Esophagus squamous epithelium (tissue), 5 donors: ENCODE measurements at places on chromosomes 6 and 20.

GRCh38 chr20:47353692-47354463 is 2.6 kb downstream of the ZMYND8 start:
- DNase-seq = no peak

GRCh38 chr20:3998998-3999397 is 16.4 kb downstream of the RNF24 start:
- no peak for DNase-seq

DNA sequence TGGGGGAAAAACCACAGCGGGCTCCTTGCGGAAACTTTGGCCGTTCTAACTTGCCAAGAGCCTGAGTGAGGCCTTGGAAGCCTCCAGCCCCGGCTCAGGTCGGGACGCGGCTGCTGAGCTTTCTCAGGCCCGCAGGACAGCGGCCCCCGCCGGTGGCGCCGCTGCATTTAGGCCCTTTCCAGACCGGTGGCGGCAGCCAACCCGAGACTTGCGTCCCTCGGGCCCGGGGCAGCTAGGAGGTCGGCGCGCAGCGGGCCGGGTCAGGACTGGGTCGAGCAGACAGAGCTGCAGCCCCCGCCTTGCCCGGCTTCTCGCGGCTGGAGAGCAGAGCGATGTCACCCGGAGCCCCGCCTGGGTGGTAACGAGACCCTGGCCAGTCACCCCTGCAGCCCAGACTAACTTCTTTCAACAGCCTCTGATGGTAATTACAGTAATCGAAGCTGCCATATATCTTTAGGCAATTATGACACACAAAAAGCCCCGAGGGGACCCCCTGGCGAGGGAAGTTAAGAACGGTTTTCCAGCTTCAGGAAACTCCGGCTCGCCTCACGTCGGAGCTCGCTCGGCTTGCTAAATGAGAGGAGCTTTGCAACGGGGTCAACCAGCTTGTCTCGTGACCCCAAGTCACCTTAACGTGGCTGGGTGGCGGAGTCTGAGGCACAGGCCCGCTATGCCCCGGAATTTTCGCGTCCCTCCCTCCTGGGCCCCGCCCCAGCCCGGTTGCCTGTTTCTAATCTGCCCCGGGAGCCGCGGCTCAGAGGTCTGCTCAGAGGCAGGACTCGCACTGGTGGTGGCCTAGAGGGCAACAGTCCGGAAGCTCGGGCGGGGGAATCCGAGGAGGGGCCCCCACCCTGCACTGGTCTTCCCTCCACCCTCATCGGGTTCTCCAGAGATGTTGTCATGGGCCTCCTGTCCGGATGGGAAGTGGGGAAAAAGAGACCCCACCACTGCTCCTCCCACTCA is 3.0 kb downstream of the NR2E1 start:
- DNase-seq = no peak

DNA sequence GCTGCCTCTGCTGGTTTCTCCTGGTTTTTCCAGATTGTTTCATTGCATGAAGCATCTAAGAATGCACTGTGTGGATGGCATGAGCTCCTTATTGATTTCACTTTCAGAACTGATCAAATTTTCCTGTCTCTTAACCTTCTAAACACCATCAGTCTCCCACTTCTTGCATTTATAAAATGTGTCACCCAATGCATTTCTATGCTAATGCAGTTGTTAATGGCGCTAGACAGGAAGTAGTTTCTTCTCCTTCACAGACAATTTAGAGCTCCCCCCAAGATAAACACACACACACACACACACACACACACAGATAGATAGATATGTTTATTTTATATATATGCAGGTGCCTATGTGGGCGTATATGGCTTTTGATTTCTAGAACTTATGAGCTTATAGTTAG is 45.6 kb upstream of the FOXA2 start:
- no peak for DNase-seq

GRCh38 chr20:45308117-45308778 is at the start of gene MATN4:
TSS of gene MATN4 (minus strand) at chr20:45308299. CDS start at chr20:45305582, 2,717 bp downstream.
- no peak for DNase-seq

GRCh38 chr20:8432435-8433148 is 300.5 kb downstream of the PLCB1 start:
- DNase-seq = no peak

DNA sequence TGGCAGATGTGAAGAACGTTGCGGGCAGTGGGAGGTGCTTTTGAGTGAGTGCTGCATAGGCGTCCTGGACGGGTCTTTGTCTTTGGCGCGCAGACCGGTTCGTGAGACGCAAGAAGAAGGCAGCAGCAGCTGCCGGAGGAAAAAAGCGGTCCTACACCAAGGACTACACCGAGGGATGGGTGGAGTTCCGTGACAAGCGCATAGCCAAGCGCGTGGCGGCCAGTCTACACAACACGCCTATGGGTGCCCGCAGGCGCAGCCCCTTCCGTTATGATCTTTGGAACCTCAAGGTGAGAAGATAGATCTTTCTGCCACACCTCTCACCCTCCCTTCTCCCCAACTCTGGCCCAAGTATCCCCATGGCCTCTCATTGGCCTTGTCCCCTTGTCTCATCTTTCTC is 1.1 kb downstream of the ABT1 start:
- no peak for DNase-seq

- DNase-seq = no peak
Observed at GRCh38 chr20:33352258-33353012, 48.9 kb downstream of the CDK5RAP1 start.

GRCh38 chr6:91099479-91099878 is 512.6 kb upstream of the MAP3K7 start:
- no peak for DNase-seq

DNA sequence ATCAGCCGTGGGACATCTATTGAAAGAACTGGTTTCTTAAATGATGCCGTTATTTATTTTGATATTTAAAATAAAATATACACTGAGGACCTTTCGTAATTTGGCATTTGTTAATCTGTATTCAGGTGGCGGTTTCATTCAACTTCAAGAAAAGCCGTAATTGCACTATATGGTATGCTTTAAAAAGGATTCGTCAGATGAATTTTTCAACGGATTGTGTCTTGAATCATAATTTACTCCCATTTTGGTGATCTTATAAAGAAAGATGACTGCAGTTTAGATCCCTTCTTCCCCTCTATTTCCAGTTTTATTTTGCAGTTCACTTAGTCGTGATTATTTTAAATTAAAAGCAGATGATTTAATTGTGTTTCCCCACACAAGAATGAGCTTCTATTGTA is 761 bp downstream of the KLHL32 start:
- DNase-seq = no peak
